ENCODE measurements at places on chromosomes 4 and X. TPM values are rescaled to one million over a fixed set of nuclear protein-coding genes. Genes with fewer than 3 reads are reported as not detected.

Gene SLC4A4
- 69.9 TPM for polyA plus RNA-seq

DNA sequence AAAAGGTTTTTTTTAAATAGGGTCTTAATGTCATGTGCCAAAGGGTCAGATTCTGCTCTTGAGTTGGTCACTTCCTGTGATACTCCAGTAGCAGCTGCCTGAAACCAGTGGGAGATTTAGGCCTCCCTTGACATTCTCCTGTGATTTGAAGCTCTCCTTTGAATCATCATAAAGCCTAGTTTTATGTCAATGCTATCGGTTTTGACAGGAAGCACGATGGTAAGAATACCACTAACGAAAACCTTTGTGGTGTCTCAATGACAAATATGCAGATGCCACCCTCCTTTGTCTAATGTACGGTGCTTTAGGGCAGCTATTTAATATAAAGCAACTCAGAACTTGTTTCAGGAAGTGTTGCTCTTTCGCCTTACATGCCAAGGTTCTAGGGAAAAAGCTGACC is 44.2 kb downstream of the CCNI start:
- DNase-seq, result no peak

Gene UGT2B17
- not detected for polyA plus RNA-seq

GRCh38 chrX:38803243-38803587 is 2.0 kb downstream of the MID1IP1 start:
- DNase-seq, result no peak

- DNase-seq, result no peak
Observed at GRCh38 chr4:25002681-25003080, 28.1 kb downstream of the LGI2 start.

DNA sequence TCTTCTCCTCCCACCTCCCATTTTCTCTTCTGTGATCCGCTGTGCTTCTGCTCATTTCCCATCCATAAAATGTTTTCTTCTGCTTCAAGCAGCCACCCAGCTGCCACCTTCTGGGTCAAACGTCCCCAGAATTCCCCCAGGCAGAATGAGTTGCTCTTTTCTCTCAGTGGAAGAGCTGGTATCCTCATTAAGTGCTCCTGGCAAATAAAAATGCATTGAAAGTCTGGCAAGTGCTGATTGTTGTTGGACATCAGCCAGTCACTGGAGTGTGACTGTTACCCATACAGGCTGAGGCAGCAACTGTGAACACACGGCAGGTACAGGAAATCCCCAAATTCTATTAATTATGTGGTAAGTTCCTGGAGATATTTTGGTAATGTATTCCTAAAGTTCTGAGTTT is 52.6 kb downstream of the LIMCH1 start:
- no peak for DNase-seq

Gene TCP11X1
- polyA plus RNA-seq, result 0.97 TPM

- no peak for DNase-seq
Observed at GRCh38 chr4:23654791-23655190, 235.1 kb downstream of the PPARGC1A start.

- peak; percentile 45 for DNase-seq
Observed at GRCh38 chrX:15269618-15270521, at the start of gene ASB9. Gene ASB9 (minus strand): TSS chrX:15270083. CDS start chrX:15269874, 209 bp downstream.

DNA sequence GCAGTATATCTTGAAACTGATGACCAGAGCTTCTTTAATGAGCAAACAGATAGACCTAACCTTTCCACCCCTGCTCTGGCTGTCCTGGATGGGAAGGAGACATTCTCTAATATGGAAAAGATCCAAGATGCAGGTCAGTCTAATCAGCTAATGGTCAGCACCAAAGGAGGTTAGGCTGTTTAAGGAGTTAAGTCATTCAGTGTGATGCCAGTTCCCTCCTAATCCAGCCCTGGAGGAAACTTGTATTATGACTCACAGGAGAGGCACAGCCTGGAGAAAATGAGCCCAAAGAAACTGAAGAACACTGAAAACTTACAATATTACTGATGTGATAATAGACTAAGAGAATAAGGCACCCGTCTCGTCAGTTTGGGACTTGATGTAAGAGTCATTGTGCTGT is 323.0 kb downstream of the HNRNPD start:
- no peak for DNase-seq

Gene SRPK3
- 1.2 TPM for polyA plus RNA-seq

Gene FREM3
- 0.19 TPM for polyA plus RNA-seq

GRCh38 chrX:12319003-12319519 is 180.8 kb downstream of the FRMPD4 start:
- no peak for DNase-seq

DNA sequence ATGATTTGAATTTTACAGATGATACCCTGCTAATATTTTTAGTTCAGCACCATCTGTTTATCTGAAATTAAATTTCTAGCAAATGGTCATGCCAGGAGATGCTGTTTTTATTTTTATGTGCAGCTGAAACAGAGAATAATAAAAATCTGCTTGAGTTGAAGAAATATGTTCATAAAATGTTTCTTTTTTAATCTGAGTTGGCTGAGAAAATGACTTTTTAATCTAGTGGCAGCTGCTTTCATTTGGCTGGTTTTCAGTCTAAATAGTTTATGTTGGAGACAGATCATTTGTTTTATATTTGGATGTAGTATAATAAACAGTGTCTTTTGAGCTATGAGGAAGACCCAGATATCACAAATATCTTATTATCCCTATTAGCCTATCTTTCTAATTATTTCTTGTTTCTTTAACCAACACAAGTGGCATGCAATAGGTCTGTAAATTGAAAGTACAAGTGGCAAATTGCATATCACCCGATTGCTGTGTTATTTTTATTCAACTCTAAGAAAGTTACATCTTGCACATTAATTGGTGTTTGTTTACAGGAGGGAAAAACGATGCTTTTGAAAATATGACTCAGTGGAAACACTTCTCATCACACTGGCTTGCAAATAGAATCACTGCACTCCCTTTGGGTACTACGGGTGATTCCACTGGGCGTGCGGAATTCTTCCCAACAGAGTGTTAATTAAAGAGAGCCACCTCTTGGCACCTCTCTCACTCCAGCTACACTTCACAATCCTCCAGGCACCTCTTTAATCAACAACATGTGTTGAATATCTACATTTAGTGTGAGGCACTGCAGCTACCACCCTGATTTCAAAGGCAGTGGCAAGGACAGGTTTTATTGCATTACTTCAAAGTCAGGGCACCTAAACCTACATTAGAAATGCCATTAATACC is 51.7 kb upstream of the AP1S2 start:
- no peak for DNase-seq

Gene MAGEA4
- polyA plus RNA-seq, result not detected

DNA sequence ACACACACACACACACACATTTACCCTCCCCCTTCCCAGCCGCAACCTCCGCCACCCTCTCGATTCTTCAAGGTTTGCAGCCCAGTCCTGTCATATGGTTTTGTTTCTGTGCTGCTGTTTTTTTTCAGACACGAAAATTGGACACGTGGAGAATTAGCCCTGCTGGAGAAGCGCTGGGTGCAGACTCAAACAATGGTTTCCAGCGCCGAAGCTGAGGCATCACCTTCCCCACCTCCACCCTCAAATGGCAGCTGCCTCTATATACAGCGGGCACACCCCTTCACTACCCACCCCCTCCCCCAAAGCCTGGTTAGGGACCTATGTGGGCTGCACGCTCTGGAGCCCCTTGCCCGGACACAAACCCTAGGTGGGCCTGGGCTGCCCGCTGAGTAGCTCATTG is 87.9 kb downstream of the BCOR start:
- DNase-seq, result no peak

GRCh38 chrX:38036466-38036865 is 30.1 kb downstream of the SYTL5 start:
- DNase-seq, result no peak

Data from renal pelvis (tissue), 12 donors.